ENCODE measurements at places on chromosomes 7 and 10. TPM values are rescaled to one million over a fixed set of nuclear protein-coding genes. Genes with fewer than 3 reads are reported as not detected.

GRCh38 chr7:10268034-10268433 is 705.6 kb upstream of the PHF14 start:
- DNase-seq: no peak

The CHN2 gene
- not detected for total RNA-seq

The MBL2 gene
- not detected for total RNA-seq

DNA sequence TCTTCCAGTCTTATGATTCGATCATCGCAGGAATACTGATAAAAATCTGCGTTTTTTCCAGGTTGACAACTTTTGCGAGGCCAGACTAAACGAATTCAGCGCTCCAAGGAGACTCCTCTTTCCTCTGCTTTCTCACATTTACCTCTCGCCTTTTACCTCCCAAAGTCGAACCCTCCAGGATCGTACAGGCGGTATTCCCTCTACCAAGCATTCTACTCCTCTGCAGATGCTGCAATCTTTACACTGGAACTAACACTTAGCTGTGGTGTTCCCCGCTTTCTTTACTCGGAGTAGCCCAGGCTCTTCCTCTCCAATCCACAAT is 449 bp downstream of the NUDT5 start:
- no peak for DNase-seq

The CYP3A4 gene
- not detected for total RNA-seq

DNA sequence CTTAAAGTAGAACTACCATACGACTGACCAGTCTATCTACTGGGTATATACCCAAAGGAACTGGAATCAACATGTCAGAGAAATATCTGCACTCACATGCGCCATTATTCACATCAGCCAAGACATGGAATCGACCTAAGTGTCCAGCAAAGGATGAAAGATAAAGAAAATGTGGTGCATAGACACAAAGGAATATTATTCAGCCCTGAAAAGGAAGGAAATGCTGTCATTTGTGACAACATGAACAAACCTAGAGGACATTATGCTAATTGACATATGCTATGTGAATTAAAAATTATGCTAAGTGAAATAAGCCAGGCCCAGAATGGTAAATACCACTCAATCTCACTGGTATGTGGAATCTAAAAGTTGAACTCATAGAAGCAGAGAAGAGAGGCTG is 123.7 kb downstream of the KLF6 start:
- no peak for DNase-seq

DNA sequence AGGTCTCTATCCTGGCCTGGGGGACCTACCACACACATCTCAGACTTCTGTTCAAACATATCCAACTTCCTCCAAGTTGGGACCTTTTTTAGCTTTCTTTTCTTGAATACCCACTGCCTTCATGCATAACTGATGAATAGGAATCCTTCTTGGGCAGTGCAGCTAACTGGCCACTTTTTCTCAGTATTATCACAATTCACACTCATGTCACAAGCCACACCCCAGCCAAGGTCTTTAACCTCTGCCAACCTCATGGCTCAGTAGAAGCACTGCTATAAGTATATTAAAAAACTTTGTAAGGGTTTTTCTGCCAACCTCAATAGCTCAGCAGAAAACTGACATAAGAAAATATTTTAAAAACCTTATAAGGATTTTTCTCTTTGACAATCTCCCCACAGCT is 44.5 kb downstream of the HHEX start:
- no peak for DNase-seq

The DPCD gene
- total RNA-seq: 36.2 TPM

- DNase-seq: no peak
Measured at GRCh38 chr7:142836426-142836825, 18.4 kb upstream of the EPHB6 start.

The NPC1L1 gene
- total RNA-seq: not detected

DNA sequence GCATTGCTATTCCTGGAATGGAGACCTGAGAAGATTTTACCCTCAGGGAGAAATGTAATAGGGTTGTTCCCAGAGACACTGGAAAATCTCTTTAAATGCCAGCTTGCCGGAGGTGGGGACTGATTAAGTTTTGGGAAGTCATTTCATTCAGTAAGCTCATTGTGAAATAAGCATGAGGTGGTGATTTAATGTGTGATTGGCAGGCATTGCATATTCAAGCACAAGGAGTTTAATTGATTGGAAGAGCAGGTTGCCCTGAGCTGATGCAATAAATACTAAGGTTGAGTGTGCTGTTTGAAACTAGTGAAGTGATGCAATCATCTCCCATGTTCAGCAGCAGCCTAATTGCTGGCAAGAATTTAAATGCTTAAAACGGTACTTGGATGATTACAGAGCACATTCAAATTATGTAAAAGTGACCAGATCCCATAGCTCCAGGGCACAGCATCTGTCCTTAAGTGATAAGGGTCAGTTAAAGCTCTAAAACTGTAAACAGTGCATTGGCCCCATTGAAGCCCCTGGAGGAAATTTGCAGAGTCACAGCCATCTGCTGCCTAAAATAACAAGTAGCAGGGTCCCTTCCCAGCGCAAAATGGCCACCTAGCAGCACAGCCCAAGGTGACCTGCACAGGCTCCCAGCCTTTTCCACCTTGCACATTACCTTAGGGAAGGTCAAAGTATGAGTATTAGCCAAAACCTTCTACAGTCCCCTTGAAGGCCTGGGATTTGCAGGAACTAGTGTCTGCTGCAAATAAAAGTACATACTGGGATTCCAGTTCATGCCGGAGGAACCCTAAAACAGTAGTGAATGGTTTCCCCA is 92.1 kb downstream of the CCDC71L start:
- DNase-seq: no peak

The SBDS gene
- total RNA-seq: 108 TPM

The SP4 gene
- total RNA-seq: 5.7 TPM

GRCh38 chr10:21020545-21020944 is 123.4 kb upstream of the NEBL start:
- peak; percentile 45 for DNase-seq

DNA sequence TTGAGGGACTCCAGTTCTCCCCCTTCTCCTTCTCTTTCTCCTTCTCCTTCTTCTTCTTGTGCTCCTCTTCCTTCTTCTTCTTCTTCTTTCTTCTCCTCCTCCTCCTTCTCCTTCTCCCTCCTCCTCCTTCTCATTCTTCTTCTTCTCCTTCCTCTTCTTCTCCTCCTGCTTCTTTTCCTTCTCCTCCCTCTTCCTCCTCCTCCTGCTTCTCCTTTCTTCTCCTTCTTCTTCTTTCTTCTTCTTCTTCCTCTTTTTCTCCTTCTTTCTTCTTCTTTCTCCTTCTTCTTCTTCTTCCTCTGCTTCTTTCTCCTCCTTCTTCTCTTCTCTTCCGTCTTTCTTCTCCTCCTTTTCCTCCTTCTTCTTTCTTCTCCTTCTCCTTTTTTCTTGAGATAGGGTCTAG is 25.6 kb upstream of the LIMK1 start:
- DNase-seq: no peak

- DNase-seq: no peak
Measured at GRCh38 chr7:5649641-5650040, 131.8 kb downstream of the RNF216 start.

GRCh38 chr10:85995791-85996190 is 370.8 kb downstream of the GRID1 start:
- peak; percentile 29 for DNase-seq

The AZGP1 gene
- total RNA-seq: not detected

The NKX1-2 gene
- 0.05 TPM for total RNA-seq

DNA sequence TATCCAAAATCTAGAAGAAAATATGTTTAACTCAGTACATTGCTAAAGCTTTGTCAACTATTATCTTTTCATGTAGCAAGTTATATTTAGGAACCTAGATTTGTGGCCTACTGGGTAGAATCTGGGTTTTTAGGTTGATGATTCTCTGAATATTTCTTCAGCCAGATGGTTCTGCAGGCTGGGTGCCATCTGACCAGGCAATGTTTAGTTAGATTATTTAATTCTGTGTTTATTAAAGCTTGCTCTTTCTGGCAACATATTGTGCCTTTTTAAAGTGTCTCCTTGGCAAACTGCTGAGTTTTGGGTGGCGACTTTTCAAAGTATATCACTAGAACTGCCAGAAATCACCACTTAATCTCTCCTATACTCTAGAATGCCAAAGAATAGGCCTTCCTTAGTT is 114.1 kb downstream of the LHFPL3 start:
- no peak for DNase-seq

The ACBD7 gene
- total RNA-seq: 0.27 TPM

The CALD1 gene
- 57.3 TPM for total RNA-seq
